ENCODE measurements at places on chromosomes 4 and X.

- no peak for DNase-seq
Measured at GRCh38 chr4:151841107-151841506, 80.3 kb upstream of the GATB start.

DNA sequence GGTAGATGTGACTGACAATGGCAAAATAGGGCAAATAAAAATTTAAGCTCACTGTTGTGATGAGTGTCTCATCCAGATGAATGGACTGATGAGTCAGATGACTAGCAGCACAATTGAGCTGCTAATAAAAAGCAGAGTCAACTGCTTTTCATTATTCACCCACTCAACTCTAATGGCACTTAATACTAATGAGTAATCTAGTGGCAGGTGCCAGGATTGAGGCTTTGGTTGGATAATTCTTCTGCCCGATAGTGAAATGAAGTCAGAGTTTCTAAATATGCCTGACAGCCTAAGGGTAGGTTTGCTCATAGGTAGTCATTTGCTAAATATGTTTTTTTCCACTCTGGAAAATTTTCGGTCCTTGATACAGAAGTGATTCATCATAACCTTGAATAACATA is 10.4 kb downstream of the OGT start:
- no peak for DNase-seq

- DNase-seq: no peak
Measured at GRCh38 chr4:118772081-118772766, 63.7 kb downstream of the SEC24D start.

DNA sequence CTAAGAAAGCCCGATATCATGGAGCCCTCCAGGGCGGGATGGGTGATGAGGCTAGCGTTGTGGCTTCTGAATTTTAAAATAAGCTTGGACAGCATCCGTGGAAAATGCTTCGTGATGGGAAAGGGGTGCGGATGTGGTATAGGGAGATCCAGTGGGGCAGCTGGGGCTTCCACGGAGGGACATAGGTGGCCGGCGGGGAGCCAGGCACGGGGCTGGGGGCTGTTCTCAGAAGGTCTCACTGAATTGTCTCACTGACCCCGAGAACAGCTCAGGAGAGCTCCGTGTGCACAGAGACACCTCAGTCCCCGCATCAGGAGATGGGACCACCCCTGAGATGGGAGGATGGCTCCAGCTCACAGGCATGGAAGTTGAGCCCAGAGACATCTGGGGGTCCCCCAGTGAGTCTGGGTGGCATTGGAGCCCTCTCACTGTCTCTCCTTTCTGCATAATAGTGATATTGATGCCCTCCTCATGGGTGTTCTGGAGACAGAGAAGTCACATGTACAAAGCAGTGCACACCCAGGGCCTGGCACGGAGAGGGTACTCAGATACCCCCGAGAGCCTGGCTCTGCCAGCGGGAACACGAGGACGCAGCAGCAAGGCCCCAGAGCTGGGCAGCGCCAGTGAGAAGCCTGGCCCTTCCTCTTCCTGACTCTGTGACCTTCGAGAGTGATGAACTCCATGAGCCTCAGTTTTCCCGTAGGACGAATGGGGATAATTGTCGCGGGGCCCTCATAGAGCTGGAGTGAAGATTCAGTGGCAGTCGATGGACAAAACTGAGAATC is 70.6 kb upstream of the PSAPL1 start:
- DNase-seq: no peak

DNA sequence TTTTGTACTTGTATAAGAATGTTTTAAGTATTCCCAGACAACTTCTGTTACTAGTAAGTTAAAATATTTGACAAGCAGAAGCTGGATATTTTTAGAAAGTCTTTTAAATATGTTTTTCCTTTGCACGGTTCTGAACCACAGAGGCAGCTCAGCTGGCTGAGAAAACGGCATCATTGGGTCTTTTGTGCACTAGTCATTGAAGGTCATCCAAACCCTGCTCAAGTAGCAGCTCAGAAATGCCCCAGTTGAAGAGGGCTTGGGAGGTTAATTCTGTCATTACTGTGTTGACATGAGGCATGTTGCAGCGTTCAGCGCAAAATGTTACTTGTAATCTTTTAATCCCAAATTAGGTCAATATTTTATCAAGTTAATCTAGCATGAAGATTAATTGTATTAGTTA is 383.7 kb upstream of the FAM241A start:
- DNase-seq: no peak

DNA sequence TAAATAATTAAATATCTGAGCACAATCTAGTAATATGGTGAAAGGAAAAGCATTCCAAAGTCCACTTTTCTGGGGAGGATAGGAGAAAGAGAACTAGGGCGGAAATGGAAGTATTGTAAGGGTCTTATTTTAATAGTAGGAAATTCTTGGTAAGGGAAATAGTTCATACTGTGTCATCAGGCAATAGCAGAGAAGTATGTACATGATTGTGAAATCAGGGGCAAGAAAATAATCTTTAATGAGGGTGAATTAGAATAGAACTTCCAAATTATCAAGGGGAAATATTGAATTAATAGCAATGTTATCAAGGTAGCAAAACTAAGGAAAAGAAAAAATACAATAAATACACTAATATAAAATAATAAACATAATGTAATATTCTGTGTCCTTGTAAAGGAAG is 14.8 kb downstream of the GIMD1 start:
- DNase-seq: no peak

DNA sequence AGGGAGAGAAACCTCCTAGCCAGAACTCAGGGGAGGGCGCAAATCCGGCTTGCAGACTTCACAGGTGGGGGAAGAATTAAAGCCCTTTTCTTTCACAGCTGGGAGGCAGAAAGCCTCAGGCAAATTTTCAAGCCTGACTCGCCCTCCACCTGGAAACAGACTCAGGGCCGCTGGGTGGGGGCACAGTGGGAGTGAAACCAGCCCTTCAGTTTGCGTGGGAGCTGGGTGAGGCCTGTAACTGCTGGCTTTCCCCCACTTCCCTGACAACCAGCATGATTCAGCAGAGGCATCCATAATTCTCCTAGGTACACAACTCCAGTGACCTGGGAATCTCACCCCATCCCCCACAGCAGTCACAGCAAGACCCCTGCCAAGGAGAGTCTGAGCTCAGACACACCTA is 206.9 kb upstream of the INTU start:
- no peak for DNase-seq

DNA sequence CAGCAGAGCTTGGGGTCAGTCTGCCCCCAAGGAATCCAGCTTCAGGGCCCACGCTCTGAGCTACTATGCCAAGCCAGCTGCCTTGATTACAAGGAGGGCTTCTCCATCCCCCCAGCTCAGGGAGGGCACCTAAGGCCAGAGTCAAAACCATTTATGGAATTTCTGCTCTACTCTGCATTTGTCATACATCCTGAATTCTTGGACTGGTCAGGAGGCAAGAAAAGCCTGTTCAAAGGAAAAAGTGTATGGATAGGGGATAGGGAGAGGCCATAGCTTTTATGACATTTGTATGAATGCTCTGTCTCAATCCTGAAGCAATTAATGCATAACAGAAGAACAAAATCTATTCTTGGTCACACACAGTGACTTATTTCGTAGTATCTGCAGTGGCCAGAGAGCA is 32.2 kb downstream of the EDNRA start:
- DNase-seq: no peak

DNA sequence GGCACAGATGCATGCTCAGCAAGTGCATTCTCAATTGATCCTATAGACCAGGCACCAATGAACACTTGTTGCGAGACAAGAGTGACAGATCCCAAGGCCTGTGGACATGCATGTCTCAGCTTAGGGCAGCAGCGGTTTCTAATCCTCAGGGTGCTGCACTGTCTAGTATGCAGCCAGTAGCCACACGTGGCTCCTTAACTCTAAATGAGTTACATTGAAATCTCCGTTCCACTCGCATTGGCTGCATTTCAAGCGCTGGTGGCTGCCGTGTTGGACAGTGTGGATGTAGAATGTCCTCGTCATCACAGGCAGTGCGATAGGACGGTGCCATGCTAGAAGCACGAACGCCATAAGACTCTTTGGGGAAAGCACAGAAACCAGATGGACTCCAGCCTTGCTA is 24.0 kb upstream of the AFAP1 start:
- no peak for DNase-seq

- DNase-seq: no peak
Measured at GRCh38 chrX:153857348-153857903, 27.1 kb upstream of the PDZD4 start.

DNA sequence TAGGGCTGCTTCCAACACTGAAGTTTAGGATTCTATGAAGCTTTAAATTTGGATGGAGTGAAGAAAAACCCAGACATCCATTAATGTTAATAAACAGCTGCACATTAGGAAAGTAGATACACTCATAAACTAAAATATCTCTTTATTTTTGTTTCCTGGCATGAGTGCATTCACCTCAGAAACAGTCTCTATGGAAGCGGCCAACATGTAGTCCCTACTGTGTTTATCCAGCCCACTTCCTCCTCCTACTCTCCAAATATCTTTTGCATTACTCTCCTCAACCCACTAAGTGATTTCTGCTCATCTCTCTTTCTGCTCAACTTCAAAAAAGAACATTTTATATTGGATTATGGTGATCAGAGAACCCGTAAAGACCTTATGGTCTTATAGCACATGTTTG is 180.3 kb upstream of the MXRA5 start:
- DNase-seq: no peak

DNA sequence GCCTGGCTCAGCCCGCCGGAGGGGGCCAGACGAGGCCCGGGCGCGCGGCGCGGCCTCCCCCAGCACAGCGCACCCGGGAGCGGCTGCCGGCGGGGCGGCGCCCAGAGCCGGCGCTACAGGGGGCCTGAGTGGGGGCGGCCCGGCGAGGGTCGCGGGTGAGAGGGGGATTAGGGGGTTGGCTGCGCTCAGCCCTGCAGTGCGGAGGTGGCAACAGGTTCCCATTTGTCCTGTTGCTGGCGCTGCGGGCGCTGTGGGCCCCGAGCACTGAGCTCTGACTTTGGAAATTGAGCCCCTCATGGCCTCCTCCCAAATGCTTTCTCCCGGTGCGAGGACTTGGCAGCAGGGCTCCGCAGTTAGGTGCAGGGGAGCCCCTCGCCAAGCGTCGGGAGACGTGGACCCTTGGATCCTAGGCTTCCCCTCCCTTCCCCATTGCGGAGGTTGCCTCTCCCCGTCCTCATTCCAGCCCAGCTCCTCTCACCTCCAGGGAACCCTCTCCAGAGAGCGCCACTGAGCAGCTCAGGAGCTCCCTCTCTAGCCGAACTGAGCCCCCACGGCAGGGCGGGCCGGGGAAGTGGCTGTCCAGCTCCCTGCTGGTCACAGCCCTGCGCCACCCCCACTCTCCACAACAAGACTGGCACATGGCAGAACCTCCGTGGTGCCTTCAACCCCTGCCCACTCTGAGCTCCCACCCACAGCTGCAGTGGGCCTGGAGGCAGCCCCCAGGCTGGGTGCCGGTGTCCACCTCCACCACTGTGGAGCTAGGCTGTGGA is 2.5 kb upstream of the DUSP9 start:
- DNase-seq: no peak

DNA sequence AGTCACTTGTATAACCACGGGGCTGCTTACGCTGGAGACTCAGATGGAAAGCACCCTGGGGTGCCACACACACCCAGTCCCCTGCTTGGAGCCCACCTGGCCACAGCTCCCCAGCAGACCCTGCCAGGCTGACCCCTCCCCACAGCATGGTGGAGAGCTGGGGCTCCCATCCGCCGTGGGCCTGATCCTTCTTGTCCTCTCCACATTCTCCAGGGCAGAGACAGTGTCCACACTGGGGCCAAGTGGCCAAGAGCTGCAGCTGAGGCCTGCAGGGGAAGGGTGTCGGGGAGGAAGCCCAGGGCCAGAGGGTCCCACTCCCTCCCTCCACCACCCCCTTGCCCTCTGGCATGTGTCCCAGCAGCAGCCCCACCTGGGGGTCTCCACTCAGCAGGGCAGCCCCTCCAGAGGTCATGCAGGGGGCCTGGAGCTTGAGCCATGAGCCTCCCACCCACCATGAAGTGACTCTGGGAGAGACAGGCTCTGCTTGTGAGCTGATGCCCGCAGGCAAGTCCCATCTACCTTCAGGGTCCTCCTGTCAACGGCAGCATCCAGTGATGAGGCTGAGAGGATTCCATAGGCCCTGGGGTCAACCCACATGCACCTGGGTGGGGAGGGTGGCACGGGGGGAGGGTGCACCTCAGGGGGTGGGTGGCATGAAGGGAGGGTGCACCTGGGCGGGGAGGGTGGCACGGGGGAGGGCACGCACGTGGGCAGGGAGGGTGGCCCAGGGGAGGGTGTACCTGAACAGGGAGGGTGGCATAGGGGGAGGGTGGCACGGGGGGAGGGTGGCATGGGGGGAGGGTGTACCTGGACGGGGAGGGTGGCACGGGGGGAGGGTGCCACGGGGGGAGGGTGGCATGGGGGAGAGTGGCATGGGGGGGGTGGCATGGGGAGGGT is 56.4 kb downstream of the FAM53A start:
- no peak for DNase-seq

DNA sequence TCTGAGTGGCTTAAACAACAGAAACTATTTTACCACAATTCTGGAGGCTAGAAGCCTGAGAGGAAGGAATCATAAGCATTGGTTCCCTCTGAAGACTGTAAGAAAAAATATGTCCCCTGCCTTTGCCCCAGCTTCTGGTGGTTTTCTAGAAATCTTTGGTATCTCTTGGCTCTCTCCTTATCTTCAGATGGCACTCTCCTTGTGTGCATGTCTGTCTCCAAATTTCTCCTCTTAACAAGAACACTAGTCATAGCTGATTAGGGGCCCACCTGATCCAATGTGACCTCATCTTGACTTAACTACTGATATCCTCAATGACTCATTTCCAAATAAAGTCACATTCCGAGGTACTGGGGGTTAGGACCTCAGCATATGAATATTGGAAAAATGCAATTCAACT is 635.0 kb upstream of the NR3C2 start:
- DNase-seq: no peak

GRCh38 chr4:43066415-43066814 is 173.9 kb downstream of the GRXCR1 start:
- no peak for DNase-seq

- no peak for DNase-seq
Measured at GRCh38 chr4:37653601-37654000, 32.6 kb downstream of the RELL1 start.

DNA sequence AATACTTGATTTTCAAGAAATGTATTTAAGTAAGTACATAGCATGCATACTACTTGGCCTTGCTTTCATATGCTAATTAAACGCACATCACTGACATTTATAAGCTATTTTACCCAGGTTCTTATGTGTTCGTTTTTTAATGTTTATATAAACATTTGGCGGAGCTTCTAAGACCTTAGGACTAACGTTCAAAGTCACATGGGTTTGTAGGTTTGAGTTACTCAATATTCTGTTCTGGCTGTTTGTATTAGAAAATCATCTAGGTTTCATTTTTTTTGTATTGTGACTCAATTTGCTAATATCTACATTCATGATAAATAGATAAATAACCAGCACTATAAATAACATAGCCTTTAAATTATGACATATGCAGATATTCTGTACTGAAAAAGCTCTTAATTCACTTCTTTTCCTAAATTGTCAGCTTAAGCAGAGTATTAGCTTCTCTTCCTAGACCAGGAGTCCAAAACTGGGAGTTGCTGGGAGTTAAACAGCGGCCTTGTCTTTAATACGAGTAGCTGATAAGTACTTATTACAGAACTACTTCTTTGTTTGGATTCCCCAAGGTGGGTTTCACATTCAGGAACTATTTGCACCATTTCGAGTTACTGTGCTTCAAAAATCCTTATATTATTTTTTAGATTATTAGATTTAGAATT is 42.0 kb downstream of the GUCY1B1 start:
- DNase-seq: no peak

GRCh38 chr4:68271851-68272357 is 26.4 kb upstream of the TMPRSS11B start:
- no peak for DNase-seq

- no peak for DNase-seq
Measured at GRCh38 chr4:20617678-20618396, 82.4 kb upstream of the PACRGL start.

GRCh38 chr4:61143461-61143860 is 56.7 kb upstream of the ADGRL3 start:
- no peak for DNase-seq
